Right renal pelvis (tissue), 4 donors: ENCODE measurements at places on chromosomes 5 and 9.

GRCh38 chr5:179168664-179169063 lies 108.5 kb downstream of the ZNF354C start:
- DNase-seq = no peak

DNA sequence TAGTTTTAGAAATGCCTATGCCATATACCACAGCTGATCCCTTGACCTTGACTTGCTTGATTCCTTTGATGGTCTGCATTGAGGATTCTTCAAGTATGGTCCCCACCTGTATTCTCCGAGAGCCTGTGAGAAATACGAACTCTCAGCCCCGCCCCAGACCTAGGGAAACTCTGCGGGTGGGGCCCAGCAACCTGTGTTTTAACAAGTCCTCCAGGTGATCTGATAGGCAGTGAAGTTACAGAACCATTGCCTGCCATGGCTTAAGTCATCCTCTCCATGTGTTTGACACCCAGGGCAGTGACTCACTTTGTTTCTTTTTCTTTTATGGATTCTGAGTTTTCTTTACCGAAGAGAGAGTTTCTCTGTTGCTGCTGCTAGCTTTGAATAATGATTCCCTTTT lies 18.5 kb downstream of the FRMPD1 start:
- no peak for DNase-seq

- DNase-seq = no peak
Observed at GRCh38 chr9:69554945-69555344, 117.2 kb downstream of the APBA1 start.

- no peak for DNase-seq
Observed at GRCh38 chr5:68343421-68343826, 127.9 kb downstream of the PIK3R1 start.

GRCh38 chr9:33750839-33751339 lies 44.5 kb upstream of the PRSS3 start:
- no peak for DNase-seq

DNA sequence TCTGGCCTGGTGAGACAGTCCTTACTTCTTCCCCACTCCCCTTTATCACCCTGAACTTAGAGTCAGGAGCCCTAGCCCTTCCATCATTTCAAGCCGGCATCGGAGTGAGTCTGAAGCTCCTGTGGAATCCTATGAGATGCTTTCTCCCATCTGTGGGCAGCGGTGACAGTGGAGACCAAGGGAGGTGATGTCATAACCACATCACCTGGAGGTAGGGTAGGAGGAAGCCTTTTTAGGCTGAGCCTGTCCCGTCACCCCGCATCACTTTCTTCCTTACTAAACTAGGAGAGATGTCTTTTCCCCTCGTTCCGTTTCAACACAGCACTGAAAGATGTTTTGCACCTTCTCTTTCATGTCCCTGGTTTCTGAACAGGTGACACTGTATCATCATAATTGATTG lies 124.1 kb upstream of the WWC1 start:
- DNase-seq = no peak

DNA sequence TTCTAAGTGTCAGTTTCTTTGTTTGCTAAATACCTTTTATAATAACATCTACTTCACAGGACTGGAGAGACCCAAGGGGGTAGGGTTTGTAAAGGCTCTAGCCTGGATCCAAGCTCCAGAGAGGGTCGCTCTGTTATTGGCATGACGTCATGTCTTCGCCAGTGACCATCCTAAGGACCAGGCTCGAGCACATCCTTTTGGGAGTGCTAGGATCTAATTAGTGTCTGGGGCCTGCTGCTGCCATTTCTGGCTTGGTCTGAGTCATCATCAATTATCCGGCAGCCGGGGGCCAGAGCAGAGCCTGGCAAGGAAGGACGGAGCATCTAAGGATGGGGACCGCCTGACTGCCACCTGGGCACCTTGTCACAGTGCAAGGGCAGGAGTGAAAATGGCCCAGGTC lies 153.0 kb downstream of the NSG2 start:
- no peak for DNase-seq

- peak; percentile 12 for DNase-seq
Observed at GRCh38 chr5:166497496-166498104, 1793.8 kb upstream of the WWC1 start.

GRCh38 chr5:150208187-150209098 lies 18.6 kb downstream of the SLC6A7 start:
- DNase-seq = no peak

DNA sequence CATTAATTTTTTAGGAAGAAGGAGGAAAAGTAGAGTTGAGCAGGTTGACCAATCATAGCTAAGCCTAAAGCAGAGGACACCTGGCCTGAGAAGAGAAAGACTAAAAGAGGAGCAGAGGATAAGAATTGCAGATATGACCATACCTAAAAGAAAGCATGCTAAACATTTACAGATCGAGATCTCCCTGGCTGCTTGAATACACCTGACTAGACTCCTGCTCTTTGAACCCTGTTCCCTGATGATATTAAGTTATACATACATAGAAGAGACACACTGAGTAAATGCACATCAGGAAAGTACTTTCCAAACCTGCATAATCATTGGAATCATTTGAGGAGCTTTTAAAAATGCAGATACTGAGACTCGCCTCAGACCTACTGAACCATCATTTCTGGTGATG lies 232.3 kb upstream of the ELL2 start:
- no peak for DNase-seq

GRCh38 chr5:163880302-163880701 lies 374.9 kb downstream of the MAT2B start:
- DNase-seq = no peak

DNA sequence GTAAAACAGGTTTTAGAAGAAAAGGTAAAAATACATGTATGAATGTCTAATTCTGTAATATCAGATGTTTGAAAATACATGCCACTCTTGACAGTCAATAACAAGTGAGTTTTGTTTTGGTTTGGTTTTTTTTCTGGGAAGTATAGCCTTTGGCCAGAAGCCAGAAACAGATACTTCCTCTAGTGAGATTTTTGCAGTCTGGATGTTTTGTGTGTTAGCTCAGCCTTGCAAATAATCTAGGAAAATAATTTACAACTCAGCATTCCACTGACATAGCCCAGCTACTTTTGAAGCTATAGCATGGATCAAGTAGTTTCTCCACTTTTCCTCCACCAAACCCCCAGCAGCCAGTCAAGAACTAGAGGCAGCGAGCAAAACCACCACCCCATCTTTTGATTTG lies 56.7 kb downstream of the SLC1A1 start:
- no peak for DNase-seq

DNA sequence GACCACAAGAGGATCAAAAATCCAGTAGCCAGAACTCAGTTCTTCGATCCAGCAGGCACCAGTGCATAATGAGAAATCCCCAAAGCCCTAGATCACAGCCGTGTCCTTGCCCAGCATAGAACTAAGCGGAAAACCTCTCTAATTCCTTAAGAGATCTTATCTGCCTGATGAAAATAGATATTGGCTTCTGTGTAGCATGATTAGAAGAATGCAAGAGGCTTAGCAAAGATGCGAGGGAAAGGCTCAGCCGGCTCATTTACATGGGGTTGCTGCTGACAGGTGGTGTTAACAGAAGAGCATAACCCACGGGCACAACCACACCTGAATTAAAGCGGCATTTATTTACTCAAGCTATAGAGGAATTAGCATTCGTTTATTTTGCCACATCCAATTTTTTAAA lies 400.0 kb upstream of the ADAMTS16 start:
- DNase-seq = no peak

DNA sequence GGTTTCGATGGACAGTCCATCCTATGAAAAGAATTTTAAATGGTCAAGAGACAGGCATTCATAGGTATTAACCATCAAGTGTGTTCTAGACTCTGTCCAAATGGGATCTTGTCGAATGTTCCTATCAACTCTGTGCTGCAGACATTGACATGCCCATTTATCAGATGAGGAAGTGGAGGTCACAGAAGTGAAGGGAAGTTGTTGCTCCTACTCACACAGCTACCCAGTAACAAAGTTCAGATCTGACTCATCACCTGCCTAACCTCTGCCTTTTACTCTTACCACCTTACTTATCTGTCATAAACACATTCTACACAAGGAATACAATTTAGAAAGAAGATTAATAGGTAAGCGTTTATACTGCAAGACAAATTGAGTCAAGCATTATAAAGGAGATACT lies 426.2 kb upstream of the BRINP1 start:
- no peak for DNase-seq

DNA sequence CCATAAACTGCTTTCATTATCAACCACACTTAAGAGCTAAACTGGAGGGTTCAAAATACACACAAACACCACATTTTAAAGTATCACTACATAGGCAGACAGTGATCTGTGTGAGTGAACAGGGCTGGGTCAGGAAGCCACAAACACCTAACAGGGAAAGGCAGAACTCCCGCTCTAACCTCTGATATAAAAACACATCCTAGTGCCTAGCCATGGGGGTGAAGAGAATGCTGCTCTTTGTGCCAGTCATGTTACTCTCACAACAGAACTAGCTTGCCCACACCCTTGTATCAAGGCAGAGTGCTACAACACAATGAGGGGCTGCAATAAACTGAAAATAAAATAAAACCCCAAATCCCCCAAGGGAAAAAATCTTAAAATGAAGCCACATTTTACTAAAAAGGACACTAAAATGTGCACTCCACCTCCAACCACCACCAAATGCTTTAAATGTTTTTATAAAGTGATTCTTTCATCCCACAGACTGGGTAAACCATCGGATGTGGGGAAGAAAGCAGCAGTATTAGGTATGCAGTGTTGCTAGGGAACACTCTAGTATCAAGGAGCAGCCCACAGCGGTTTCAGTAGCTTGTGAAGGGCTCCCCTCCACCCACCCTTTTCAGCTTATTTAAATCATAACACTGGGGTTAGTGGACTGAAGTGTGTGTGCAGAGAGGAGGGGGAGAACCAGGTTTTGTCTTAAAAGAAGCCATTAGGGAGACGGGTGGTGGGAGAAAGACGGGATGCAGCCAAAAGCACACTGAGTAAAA lies 64.5 kb downstream of the TMEM161B start:
- DNase-seq = no peak

- no peak for DNase-seq
Observed at GRCh38 chr5:111517853-111518501, 5.6 kb upstream of the STARD4 start.

GRCh38 chr5:2008851-2009629 lies 126.3 kb upstream of the IRX4 start:
- no peak for DNase-seq
